ENCODE measurements at places on chromosomes 11 and 22.
A peak's percentile ranks its signal among the peaks of the same experiment; 100 is the strongest.

DNA sequence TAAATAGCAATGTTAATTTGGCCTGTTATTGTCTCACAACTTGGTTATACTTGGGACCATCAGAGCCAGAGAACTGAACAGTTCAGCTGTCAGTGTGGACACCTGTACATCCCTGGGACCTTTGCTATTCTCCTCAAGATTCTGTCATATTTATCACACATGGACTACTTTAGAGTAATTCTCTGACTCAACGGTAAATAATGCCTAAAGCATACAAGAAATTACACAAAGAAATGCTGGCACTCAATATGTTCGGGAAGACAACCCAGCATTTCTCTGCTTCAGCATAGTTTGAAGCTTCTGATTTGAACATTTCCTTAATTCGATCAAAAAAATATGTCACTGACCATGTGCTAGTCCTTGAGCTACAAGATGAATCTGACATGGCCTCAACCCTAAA, 34.6 kb upstream of the MMP13 start:
- no peak for DNase-seq

DNA sequence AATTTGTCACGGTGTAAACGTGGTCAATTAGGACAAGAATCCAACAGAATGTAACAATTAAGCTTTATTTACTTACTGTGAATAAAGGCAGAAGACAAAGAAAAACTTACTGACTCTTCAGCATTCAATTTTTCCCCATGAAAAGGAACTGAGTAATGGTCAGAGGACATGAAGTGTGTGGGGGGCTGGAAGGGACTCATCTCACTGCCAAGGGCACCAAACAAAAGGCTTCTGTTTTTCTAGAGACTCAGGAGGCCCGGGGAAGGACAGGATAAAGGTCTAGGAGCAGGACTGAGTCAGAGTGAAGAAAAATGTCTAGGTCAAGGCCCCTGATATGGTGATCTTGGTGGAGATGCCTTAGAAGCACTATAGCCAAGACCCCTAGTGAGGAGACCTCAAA, 564.2 kb upstream of the ANO5 start:
- no peak for DNase-seq

DNA sequence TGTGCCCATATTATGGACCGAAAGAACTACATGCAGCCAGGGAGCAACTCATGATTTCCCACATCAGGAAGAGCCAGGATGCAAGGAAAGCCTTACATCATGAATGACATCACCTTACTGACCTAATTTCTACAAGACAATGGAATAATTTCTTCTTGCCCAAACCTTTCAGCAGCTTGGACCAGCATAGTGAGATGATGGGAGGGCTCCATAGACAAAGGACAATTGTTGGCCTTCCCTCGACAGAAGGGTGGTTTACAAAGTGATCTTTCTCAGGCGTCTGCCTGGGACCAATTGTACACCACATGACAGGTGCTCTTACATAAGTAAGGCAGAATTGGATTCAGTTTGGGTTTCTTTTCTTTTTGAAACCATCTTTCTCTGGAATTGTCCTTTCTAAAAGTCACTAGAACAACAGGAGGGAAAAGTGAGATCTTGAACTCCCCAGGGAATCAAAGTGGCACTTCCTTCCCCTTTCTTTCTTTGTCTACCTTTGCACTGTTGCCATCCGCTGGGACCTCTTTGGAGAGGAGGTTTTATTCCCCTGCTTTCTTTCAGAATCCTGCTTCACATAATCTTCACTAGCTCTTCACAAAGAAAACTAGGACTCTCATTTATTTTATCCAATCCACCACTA, 51.7 kb upstream of the PAK1 start:
- DNase-seq, result no peak

DNA sequence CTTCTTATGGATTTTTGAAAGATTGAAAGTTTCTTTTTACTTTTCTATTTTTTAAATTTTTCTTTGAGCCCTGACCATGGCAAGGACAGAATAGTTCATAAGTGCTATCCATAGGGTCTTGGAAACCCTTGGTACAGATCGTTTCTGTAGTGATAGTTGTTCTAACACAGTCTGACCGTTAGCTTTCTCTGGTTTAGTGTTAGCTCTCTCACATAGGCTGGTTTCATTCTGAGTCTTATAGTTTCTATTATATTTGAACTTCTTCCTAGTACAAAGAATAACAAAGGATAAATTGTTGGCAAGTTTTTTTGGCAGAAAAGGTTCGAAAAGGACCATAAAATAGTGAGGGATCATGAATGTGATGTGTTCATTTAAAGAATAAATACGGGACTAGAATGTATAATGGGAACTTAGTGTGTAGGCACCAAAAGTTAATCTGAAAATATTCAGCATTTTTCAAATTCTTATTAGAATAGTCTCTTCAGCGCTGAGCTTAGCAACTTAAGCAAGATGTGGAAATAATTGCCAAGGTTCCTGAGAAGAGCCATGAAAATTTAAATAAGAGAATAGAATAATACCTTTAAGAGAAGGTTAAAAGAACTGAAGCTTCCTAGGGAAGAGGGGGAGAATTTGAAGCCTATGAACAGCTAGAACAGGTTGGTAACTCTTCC, 24.1 kb downstream of the FDX1 start:
- DNase-seq, result no peak

DNA sequence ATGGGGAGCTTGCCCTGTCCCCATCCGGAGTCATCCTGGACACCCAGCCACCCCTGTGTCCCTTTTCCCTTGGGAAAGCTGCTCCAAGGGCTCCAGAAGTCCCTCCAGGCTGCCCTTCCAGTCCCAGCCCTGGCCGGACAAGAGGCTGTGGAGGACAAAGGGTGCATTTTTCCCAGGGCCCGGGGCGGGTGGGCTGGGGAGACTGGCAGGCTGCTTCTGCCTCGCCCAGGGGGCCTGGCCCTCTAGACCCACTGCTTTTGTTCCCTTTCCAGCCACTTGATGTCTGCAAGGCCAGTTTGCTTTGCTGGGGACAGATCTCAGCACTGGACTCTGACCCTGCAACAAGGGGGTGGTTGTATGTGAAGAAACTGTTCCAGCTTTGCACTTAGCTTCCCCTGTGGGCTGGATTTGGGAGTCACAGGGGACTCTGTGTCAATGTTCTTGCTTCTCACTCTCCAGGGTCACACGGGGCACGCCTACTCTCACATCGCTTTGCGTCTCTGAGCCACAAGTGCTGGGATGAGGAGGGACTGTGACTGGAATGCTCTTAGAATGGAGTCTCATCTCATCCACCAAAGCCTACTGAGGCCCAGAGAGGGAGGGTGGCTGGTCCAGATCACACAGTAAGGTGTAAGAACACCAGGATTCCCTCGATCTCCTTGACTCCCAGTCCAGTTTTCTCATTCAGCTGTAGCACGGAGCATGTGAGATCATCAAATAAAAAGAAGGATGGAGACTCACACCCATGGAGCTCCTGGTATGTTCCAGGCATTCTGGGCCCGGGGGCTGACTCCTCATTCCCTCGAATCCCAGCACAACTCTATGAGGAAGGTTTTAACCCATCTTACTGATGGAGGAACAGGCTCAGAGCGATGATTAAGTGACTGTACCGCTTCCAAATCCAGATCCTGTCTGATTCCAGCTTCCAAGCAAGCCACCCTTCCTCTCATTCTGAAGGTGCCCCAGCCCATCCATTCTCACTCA, 59.9 kb downstream of the FBXO7 start:
- DNase-seq, result no peak

DNA sequence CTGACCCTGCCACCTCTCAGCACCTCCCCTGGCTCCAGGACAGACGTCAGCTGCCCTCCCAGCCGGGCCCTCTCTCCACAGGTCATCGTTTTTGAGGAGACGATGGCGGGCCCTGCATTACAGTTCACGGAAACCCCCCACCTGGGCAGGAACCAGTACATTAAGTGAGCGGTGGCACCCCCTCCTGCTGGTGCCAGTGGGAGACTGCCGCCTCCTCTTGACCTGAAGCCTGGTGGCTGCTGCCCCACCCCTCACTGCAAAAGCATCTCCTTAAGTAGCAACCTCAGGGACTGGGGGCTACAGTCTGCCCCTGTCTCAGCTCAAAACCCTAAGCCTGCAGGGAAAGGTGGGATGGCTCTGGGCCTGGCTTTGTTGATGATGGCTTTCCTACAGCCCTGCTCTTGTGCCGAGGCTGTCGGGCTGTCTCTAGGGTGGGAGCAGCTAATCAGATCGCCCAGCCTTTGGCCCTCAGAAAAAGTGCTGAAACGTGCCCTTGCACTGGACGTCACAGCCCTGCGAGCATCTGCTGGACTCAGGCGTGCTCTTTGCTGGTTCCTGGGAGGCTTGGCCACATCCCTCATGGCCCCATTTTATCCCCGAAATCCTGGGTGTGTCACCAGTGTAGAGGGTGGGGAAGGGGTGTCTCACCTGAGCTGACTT, 37.0 kb downstream of the B3GAT1 start:
- DNase-seq, result no peak

- DNase-seq, result no peak
Observed at GRCh38 chr11:16917941-16918340, 96.3 kb downstream of the PLEKHA7 start.

GRCh38 chr11:18633256-18634139, 644 bp downstream of the SPTY2D1 start:
- no peak for DNase-seq

DNA sequence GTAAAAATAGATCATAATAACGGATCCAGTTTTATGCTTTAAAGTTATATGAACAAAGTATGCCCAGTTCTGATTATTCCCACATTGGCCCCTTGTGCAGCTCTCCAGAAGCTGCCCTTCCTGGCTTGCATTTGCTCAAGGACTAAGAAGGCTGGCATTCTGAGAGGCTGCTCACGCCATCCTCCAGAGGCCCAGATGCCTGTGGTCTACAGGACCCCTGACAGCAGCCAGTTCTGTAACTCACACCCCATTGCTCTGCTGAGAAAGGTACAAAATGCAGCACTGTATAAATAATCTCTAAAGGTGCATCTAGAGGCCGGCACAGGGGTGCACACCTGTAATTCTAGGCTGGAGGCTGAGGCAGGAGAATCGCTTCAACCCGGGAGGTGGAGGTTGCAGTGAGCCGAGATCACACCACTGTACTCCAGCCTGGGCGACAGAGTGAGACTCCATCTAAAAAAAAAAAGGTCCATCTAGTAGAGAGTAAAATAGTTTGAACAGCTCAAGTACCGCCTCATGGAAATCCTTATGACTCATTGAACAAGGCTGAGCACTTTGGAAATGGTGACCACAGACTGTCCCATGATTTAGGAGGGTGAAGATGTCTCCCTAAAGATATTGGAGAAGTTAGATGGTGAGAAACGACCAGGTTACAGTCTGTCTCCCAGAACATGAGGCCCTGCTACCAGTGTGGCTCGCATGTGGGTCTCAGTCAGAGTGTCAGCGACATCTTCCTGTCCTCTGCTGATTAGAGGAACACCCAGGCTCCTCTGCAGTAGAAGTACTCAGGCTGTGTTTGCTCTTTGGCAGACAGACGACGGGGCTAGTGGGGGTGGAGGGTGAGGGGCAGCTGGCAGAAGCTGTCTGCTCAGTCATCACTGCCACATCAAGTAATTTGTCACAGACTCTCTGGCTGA, 56.3 kb downstream of the KREMEN1 start:
- DNase-seq, result no peak

GRCh38 chr22:29726106-29726505, 6.3 kb downstream of the CABP7 start:
- no peak for DNase-seq

GRCh38 chr22:38021206-38021605, 36.0 kb upstream of the PICK1 start:
- no peak for DNase-seq

GRCh38 chr11:71140206-71140919, 112.0 kb downstream of the SHANK2 start:
- DNase-seq, result no peak

GRCh38 chr11:115437902-115438575, 66.2 kb downstream of the CADM1 start:
- no peak for DNase-seq

- DNase-seq, result no peak
Observed at GRCh38 chr11:27720277-27720830, 20.1 kb upstream of the BDNF start.

- no peak for DNase-seq
Observed at GRCh38 chr11:72231396-72232259, 7.1 kb downstream of the INPPL1 start.

- no peak for DNase-seq
Observed at GRCh38 chr11:17169876-17170275, 37.9 kb downstream of the PIK3C2A start.

- no peak for DNase-seq
Observed at GRCh38 chr11:116537121-116537520, 235.7 kb downstream of the BUD13 start.

DNA sequence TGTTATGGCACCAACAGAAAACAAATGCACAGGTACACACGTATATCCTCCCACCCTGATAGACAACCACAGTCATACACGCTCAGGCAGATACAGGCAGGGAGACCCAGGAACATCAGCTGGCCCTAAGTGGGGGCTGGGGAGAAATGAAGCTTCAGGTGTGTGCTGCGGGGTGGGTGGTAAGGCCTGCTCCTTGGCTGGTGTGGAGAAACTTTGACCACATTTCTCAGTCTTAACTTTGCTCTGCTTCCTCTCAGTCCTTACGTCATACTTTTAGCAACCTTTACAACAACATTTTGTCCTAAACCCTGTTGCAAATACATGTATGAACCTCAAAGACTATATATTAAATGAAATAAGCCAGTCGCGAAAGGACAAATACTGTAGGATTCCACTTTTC, 6.7 kb upstream of the ANAPC15 start:
- no peak for DNase-seq

GRCh38 chr11:34540870-34541269, 27.3 kb upstream of the ELF5 start:
- DNase-seq, result no peak

GRCh38 chr22:49052023-49052538, 775.6 kb downstream of the BRD1 start:
- DNase-seq, result peak; percentile 25
